Umbilical cord (tissue), 2 donors: ENCODE measurements at places on chromosomes 5 and 9. TPM values are rescaled to one million over a fixed set of nuclear protein-coding genes. Genes with fewer than 3 reads are reported as not detected.

The ANXA2R gene
- total RNA-seq, result 2.9 TPM

The RANBP3L gene
- total RNA-seq, result 36.4 TPM

The NOL8 gene
- total RNA-seq, result 49.6 TPM

The BNC2 gene
- total RNA-seq, result 19.3 TPM

The SLC36A2 gene
- total RNA-seq, result 1.7 TPM

The POMT1 gene
- 41.4 TPM for total RNA-seq

The FAM151B gene
- total RNA-seq, result 11.1 TPM

The DNM1 gene
- 36.4 TPM for total RNA-seq

The GDA gene
- total RNA-seq, result 6.0 TPM

The ADRB2 gene
- 3.4 TPM for total RNA-seq

DNA sequence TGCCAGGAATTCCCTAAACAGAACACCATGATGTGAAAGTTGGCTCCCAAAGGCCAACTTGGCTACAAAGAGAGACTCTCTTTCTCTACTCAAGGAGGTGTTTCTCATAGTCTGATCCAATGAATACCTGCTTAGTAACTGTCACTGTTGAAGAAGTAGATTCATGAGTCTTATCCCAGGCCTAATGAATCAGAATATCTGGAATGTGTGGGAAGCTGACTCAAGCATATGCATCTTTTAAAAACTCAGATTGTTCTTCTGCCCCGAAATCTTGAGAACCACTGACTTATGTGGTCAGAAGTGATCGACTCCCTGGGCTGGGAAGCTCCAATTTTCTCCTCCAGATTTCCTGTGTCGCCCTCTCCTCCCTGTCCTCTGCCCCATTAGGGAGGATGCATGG is 345.6 kb downstream of the PLK2 start:
- DNase-seq, result no peak

GRCh38 chr9:4750023-4750673 is 9.1 kb upstream of the AK3 start:
- peak; percentile 57 for DNase-seq

- peak; percentile 72 for DNase-seq
These were observed 731 bp downstream of the PRR16 start for GRCh38 chr5:120464627-120465435.

GRCh38 chr9:23413541-23413940 is 412.5 kb downstream of the ELAVL2 start:
- DNase-seq, result no peak

GRCh38 chr9:20914556-20914955 is 116.9 kb downstream of the HACD4 start:
- DNase-seq, result no peak

GRCh38 chr5:80492741-80493140 is 4.8 kb downstream of the FAM151B start:
- no peak for DNase-seq

DNA sequence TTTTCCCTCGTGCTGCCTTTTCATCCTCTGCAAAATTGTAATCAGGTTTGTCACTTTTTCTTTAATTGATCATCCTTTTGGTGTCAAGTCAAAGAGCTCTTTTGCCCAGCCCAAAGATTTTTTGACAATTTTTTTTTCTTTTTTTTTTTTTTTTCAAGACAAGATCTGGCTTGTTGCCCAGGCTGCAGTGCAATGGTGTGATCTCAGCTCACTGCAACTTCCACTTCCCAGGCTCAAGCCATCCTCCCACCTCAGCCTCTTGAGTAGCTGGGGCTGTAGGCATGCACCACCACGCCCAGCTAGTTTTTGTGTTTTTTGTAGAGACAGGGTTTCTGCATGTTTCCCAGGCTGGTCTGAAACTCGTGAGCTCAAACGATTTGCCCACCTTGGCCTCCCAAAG is 36.7 kb downstream of the CDK7 start:
- peak; percentile 17 for DNase-seq

GRCh38 chr9:2816476-2817141 is 27.3 kb downstream of the PUM3 start:
- DNase-seq, result peak; percentile 75

GRCh38 chr5:20359377-20359776 is 371.4 kb upstream of the CDH18 start:
- DNase-seq, result no peak

DNA sequence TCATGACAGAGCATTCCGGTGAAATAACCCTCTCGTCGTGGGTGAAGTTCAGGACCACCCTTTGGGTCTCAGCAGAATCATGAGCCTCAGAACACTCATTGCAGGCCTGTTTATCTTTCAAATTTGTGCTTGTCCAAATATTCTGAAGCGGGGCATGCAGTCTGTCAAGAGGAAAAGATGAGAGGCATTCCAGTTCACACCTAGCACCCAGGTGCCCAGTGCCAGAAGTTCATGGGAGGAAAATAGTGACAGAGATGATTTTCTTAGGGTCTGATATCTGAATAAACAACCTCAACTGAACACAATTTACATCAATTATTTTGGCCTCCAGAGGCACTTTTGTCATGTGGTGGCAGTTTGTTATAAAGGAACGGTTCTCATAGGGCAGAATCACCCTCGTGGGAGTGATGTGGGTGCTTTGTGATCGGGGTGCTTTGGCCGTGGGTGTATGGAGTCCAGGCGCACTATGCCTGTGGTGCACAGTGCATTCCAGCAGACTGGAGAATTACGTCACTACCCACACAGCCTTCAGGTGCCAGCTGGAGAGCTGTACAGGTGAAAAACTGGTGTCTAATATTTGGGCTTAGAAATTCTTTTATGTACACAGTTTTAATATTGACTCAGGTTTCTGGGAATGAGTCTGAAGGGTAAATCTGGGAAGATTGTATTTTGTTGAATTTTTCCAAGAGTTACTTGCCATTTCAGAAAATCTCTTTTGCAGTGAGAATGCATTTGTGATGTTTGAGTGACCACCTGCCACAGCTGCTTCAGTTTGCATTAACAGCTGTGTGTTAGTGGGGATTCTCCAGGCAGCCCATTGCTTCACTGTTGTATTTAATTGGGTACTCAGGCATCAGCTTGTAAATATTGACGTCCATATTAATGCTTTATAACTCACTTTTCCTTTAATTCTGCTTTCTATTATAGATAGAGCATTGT is 289.3 kb downstream of the FANCC start:
- DNase-seq, result no peak

GRCh38 chr9:104860263-104860662 is 67.7 kb downstream of the ABCA1 start:
- peak; percentile 30 for DNase-seq
